ENCODE measurements at places on chromosomes 6 and 20.

GRCh38 chr6:111417946-111418345 is 65.1 kb downstream of the REV3L start:
- DNase-seq = no peak

DNA sequence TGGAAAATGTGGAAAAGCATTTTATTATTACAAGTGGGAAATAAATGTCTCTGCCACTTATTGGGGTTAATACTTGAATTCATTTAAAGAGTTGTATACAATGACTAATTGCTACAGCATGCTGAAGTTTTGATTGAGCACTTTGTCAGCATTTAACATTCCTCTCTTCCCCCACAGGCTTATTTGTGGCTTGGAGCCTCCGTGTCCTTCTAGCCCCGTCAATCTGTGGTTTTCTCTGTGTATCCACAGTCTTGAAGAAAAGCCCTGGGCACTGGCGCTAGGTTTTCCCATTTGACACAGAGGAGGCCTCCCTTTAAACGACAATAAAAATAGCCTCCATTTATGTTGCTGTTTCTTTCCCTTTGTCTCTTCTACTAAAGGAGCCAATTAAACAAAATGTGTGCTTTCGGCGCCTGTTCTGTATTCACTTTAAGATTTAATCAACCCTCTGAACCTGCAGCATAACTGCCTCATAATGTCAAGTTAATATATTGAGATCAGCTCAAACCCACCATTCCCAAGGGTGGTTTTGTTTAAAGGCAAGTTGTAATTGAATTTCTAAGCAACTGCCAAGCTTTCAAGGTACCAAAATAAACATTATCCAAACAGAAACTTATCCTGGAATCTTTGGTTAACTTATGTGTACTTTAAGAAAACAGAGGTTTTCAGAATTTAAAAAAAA is 326.6 kb upstream of the RNF24 start:
- DNase-seq = no peak

DNA sequence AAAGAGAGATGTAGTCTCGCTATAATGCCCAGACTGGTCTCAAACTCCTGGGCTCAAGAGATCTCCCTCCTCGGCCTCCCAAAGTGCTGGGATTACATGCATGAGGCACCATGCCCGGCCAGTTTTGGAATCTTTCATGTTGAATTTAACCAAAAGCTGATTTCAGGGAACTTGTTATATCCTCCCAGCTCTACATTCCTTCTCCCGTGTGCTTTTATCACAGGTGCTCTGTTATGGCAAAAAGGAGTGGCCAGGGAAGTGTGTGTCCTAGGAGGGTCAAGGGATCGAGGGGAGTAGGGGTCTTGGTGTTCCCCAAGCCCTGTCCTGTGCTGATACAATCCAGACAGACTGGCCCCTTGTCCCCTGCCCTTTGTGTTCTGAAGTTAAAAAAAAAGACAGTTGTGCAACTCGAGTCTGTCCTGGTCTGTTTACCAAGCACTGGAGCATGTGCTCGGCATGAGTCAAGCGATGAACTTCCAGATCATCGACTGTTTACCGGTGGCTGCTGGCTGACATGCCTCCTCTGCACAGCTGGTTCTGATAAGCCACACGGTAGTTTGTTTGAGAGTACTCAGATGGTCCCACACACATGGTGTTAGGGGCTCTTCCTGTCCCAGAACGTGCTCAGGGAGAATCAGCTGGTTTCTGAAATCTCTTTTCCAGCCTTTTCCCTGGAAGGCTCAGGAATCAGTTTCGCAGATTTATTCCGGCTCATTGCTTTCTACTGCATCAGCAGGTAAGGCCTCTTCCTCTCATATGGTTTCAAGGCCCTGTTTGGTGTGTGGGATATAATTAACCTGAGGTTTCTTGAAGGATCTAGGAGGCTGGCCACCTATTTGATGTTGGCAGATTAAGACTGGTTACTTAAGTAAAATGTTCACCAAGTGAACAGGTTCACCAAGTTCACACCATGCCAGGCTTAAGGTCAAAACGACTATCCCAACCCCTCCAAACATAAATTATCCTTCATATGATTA is 52.6 kb upstream of the NAA20 start:
- no peak for DNase-seq

DNA sequence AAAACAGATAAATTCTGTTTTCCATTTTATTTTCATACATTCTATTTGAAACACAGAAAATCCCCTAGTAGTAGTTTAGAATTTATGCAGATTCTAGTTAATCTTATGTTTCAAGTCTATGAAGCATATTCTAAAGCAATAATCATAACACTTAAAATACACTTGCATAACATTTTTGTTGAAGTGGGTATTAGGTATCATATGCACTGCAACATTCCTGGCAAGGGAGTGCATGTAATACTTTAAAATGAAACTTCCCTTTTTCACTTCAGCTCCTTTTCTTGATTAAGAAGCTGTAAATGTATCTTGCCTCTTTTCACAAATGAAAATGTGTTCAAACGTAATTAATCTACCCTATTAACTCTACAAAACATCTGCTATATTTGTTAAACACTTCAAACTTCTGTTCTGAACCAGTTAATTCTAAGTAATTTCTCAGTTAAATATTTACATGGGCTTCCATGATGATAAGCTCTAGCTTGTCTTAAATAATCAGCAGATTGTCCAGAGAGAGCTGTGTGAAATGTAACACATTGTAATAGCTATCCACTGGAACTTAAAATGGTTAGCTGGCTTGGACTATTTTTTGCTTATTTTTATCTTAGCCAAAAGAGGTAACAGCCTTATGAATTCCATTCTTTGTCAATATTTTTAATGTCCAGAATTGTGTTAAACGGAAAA is 192.8 kb downstream of the COL19A1 start:
- peak; percentile 51 for DNase-seq

GRCh38 chr6:17397764-17398194 is 4.4 kb downstream of the CAP2 start:
- no peak for DNase-seq

DNA sequence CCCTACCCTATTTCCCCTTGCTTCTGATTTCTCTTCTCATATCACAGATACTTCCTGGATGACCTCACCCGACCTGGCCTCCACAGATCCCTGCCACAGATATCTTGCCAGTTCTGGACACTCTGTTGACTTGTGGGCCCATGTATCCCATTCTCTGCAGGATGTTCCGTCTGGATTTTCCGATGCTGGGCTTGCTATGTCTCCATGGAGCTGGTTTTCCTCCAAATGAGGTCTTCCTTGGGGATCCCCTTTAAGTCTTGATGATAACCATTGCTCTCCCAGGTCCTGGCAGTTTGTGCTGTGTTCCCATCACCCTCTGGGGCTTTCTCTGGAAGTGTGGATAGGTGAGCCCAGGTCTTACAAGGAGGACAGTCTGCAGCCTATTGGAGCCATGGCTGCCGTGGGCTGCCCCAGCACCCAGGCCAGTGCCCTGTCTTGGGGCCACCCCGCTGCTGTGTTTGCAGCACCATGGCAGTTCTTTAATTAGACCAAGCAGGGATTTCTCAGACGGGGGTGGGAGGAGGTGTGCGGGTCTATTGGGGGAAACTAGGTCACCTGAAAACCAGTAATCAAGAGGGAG is 23.9 kb downstream of the PPP1R16B start:
- no peak for DNase-seq

- no peak for DNase-seq
Observed at GRCh38 chr6:125155344-125155743, 1.8 kb downstream of the TPD52L1 start.

Measured in NCI-H774 (cell line).